Cortex of kidney (tissue), 1 donor: ENCODE measurements at places on chromosomes 5 and 9.

DNA sequence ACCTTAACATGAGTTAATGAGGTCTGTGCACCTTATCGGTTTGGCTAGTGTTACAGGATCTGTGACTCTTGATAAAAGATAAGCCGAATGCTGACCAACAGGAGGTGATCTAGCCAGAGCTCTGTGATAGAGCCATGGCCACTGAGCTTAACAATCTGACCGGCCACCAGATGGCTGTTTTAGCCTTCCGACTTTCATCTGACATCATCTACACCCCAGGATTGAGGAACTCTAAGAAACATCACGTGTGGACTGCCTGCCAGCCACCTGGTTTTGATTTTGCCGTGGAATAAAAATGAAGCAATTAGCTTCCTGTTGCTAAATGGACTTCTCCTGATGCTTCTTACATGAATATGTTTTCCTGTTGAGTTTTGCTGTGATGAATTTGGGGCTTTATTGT, 281.3 kb downstream of the CEMIP2 start:
- DNase-seq, result no peak

- no peak for DNase-seq
These were observed 40.8 kb upstream of the GABRG2 start for GRCh38 chr5:162026803-162027202.

- DNase-seq, result no peak
These were observed 23.1 kb upstream of the CFAP157 start for GRCh38 chr9:127683723-127684122.

DNA sequence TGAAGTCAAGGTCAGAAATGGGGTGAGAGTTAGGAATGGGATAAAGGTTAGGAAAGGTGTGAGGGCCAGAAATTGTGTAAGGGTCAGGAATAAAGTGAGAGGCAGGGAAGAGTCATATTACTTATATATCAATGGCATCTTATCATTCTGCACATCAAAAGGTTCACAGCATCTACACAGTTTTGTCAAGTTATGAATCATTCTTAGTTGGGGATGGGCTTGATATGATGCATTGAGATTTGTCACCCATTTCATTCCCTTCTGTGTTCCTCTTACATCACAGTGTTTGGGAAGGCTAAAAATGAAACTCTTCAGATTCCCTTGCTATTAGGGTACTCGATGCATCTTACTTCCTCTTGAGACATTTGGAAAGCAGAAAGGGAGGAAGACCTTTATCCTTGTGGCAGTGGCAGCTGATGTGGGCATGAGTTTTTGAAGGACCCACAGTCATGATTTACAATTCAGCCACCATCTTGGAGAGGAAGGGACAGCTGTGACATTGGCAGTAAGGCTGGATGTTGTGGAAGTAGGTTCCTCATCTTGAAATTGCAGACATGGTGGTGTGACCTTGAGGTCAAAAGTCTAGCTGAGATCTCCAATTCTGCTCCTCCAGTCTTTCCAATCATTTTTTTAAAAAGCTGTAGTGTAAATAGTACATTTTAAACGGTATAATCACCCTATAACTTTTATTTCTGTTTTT, 24.2 kb upstream of the NPR3 start:
- no peak for DNase-seq
